C1 segment of cervical spinal cord (tissue), 14 donors: ENCODE measurements at places on chromosomes 4 and X.

- DNase-seq, result no peak
Measured at GRCh38 chr4:138677748-138678147, 337.8 kb upstream of the NOCT start.

DNA sequence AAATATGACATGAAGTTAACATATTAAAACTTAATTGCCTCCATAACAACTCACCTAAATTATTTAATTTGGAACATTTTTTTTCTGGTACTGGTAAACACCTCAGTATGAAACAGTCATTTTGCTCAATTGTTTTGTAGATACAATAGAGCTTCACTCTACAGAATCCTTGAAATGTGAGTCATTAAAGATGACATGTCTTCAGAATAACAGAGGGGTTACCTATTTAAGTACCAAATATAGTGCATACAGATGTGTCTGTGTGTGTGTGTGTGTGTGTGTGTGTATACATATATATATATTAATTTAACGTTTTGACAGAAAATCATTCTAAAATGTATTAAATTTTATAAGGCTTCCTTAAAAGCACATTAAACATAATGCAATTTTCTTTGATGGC is 297.6 kb downstream of the INPP4B start:
- DNase-seq, result no peak

DNA sequence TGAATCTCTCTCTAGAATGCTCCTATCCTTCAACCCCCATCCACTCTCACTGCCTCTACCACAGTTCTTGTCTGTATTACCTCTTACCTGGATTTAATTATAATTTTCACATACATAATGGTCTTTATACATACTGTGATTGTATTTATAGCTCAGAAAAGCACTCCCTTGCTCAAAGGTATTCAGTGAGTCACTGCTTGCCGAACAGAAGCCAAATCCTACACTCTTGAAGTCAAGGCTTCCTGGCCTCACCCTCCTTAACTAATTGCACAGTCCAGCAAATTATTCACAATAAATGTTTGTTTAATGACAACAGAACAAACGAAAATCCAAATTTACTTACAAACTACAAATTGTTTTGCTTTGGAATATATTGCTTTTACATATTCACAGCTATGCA is 159.5 kb downstream of the KLHL13 start:
- DNase-seq, result no peak

DNA sequence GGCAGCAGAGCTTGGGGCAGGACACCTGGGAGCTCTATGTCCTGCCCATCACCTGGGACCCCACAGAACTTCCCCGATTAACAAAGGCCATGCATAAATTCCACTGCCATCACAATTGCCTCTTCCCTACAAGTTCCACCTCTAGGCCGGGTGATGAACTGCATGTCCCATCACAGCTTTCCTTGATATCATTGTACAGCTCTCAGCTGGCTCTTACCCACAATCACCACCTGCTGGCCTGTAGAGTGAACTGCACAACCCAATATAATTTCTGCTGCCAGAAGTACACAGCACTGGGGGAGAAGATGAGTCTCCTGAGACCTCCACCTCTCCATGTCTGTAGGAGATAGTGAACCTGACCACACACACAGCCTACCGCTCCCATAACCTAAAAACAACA is 285.0 kb upstream of the AADAT start:
- no peak for DNase-seq

- no peak for DNase-seq
Measured at GRCh38 chrX:57044245-57044644, 48.9 kb upstream of the SPIN3 start.

GRCh38 chrX:55783723-55784122 is 66.2 kb downstream of the RRAGB start:
- DNase-seq, result no peak
